ENCODE measurements at places on chromosomes 7 and 10.

DNA sequence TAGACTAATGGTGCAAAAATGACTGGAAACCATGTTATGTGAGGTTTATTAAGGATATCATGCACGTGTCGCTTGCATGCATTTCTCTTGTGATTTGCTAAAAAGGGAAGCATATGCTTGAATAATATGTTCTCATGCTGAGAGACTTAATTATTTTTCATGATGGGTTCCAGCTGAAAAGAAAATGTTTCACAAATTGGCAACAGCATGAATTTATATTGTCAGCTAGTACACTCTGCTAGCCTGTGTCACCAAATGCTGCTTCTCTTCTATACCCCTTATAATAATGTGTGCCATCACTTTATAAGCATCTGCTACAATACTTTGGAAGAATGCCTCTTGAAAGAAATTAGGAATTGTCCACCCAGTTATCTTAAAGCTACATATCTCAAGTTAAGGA lies 63.0 kb downstream of the GNAI1 start:
- H3K4me1 ChIP-seq: no peaks in the 10 kb centered on the region
- no peaks in the 10 kb centered on the region for H3K27me3 ChIP-seq
- H3K4me3 ChIP-seq: no peak overlapping the region
- no peaks in the 10 kb centered on the region for H3K36me3 ChIP-seq
- H3K27ac ChIP-seq: no peak overlapping the region

- no peak for DNase-seq
- no peaks in the 10 kb centered on the region for H3K27me3 ChIP-seq
- no peaks in the 10 kb centered on the region for H3K4me1 ChIP-seq
- H3K27ac ChIP-seq: no peak overlapping the region
These were observed 14.6 kb downstream of the C10orf71 start for GRCh38 chr10:49313501-49314070.

DNA sequence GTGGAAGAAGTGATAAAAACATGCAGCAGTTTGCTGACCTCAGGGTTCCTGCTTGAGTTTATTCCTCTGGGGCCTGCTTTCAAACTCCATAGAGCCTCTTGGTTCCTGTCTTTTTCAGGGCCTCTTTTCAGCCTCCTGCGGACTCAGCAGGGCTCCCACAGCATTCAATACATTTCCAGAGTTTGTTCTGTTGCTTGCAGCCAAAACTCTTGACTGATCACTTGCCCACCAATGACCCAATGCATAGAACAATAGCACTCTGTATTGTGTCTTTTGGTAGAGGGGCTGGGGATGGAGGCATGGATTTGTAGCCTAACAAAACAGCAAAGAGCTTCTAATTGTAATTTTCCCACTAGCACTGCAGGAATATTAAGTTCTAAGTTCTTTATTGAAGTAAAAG lies 50.8 kb upstream of the CREB5 start:
- peaks cover 1% of the 10 kb centered on the region for H3K4me1 ChIP-seq
- H3K36me3 ChIP-seq: no peaks in the 10 kb centered on the region
- H3K4me3 ChIP-seq: no peak overlapping the region
- no peak overlapping the region for H3K27ac ChIP-seq

- no peaks in the 10 kb centered on the region for H3K27me3 ChIP-seq
- peaks cover 5% of the 10 kb centered on the region for H3K36me3 ChIP-seq
- no peak overlapping the region for H3K4me3 ChIP-seq
- no peak for DNase-seq
- H3K27ac ChIP-seq: no peak overlapping the region
These were observed 18.2 kb downstream of the PAXIP1 start for GRCh38 chr7:154984601-154985188.

DNA sequence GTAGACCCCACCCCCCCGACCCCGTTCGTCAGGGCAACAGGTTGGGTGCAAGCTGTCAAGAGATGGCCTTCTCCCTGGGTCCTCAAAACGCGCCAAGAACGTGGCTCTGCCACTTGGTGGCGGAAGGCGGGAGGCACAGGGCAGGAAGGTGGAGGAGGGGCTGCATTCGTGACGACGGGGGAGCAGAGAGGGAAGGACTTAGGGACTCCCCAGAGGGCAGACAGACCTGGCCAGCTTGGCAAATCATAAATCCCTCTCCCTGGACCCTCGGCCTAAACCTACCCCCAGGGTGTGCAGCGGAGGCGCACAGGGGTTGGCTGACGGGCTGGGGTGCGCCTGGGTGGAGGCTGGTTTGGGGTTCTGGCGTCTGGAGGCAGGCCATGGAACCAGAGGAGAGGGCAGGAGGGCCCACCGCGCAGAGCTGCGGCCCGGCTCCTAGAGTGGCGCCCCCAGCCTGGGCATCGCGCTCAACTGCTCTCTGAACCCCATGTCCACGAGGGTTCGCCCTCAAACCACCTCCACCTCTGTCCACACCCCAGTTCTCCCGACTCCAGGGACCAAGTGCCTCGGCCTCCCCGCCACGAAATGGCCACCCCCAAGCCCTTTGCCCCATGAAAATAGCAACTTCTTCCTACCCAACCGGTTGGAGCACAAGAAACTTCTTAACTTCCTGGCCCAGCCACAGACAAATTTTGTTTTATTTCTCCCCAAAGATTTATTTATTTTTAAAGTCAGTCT lies 10.8 kb upstream of the GATA3 start:
- no peak overlapping the region for H3K27ac ChIP-seq
- H3K27me3 ChIP-seq: peaks cover 95% of the 10 kb centered on the region
- peaks cover 20% of the 10 kb centered on the region for H3K4me1 ChIP-seq

- DNase-seq: no peak
- no peak overlapping the region for H3K4me3 ChIP-seq
- no peaks in the 10 kb centered on the region for H3K4me1 ChIP-seq
- H3K27ac ChIP-seq: no peak overlapping the region
- no peaks in the 10 kb centered on the region for H3K27me3 ChIP-seq
- no peaks in the 10 kb centered on the region for H3K36me3 ChIP-seq
These were observed 1.6 kb downstream of the PHTF2 start for GRCh38 chr7:77800158-77800557.
